ENCODE measurements at places on chromosomes 16 and 17. TPM values are rescaled to one million over a fixed set of nuclear protein-coding genes. Genes with fewer than 3 reads are reported as not detected.

KRT14 gene
- 0.11 TPM for total RNA-seq

NPIPA8 gene
- 0.73 TPM for total RNA-seq

CCL22 gene
- 0.05 TPM for total RNA-seq

NHERF1 gene
- 44.7 TPM for total RNA-seq

VMO1 gene
- total RNA-seq, result 0.97 TPM

PRM3 gene
- not detected for total RNA-seq

FBXW10B gene
- 2.7 TPM for total RNA-seq

KRTAP4-3 gene
- not detected for total RNA-seq

MT4 gene
- total RNA-seq, result not detected

ESRP2 gene
- total RNA-seq, result 0.18 TPM

TP53 gene
- total RNA-seq, result 44.1 TPM

FOXJ1 gene
- 0.90 TPM for total RNA-seq

ABI3 gene
- not detected for total RNA-seq

HCRT gene
- total RNA-seq, result not detected

MYH1 gene
- not detected for total RNA-seq

TMEM114 gene
- total RNA-seq, result not detected

BLMH gene
- 42.5 TPM for total RNA-seq

EME1 gene
- total RNA-seq, result 15.4 TPM

IGF2BP1 gene
- 75.0 TPM for total RNA-seq

Data from A549 treated with AZD2906 at 1 μM for 4 hours (cell line).